ENCODE measurements at places on chromosomes 6 and 20.

- DNase-seq, result no peak
These were observed 13.8 kb upstream of the RBM38 start for GRCh38 chr20:57377350-57377749.

- no peak for DNase-seq
These were observed 282.1 kb downstream of the CD83 start for GRCh38 chr6:14399635-14400034.

- DNase-seq, result no peak
These were observed 833.7 kb downstream of the TFAP2A start for GRCh38 chr6:9581155-9581554.

GRCh38 chr6:94350833-94351232 is 931.5 kb upstream of the EPHA7 start:
- DNase-seq, result no peak

- no peak for DNase-seq
These were observed 377.1 kb downstream of the ADGRB3 start for GRCh38 chr6:69012211-69012610.

GRCh38 chr20:37519508-37520418 is 1.3 kb upstream of the NNAT start:
- no peak for DNase-seq

DNA sequence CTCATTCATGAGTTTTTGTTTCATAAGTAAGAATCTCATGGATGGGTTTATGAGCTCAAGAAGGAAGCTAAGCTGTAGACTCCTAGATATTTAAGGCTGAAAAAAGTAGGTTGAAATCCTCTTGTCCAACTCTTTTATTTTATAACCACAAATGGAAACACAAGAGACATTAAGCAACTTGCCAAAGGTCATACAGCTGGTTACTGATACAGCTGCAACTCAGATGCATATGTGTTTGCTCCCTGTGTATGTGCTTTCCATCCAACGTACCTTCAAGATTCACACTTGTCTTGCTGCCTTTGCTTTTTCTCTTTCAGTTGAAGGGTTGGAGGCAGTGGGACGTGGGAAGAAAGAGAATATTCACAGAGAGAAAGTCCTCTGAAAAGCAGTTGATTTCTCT is 153.5 kb upstream of the STMND1 start:
- no peak for DNase-seq

- DNase-seq, result peak; percentile 52
These were observed 36.4 kb downstream of the HLA-DPB1 start for GRCh38 chr6:33112148-33112547.

GRCh38 chr6:17910189-17910588 is 77.2 kb downstream of the KIF13A start:
- DNase-seq, result no peak

GRCh38 chr6:150652848-150653613 is 53.3 kb downstream of the PLEKHG1 start:
- DNase-seq, result no peak

- DNase-seq, result no peak
These were observed 87.8 kb upstream of the EPB41L1 start for GRCh38 chr20:36066777-36067176.

GRCh38 chr6:12048609-12049008 is 36.5 kb downstream of the HIVEP1 start:
- DNase-seq, result no peak

GRCh38 chr6:56238352-56238751 is 9.0 kb downstream of the COL21A1 start:
- DNase-seq, result no peak

GRCh38 chr20:35697696-35698297 is 1.4 kb downstream of the NFS1 start:
- no peak for DNase-seq

All from CD4-positive, alpha-beta T cell treated with Interleukin-1 beta for 1 hour (primary cell).